ENCODE measurements at places on chromosomes 4 and X.

GRCh38 chr4:28788929-28789490, 1928.4 kb downstream of the STIM2 start:
- DNase-seq = no peak

DNA sequence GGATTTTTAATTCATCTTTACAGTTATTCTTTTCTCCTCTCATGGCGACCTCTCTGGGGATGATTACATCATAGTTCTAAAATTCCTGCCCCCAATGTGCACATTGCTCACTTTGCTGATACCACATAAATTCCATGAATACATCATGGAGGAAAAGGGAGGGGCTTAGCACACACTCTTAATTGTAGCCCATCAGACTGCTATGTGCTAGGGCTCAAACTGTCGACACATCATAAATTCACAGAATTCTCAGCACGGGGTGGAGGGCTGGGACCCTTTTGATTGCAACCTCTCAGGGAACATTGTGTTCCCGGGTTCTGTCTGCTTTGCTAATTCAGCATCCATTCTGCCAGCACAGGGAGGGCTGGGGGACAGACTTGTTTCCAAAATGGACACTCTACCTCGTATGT, 592.9 kb downstream of the BCOR start:
- no peak for DNase-seq

DNA sequence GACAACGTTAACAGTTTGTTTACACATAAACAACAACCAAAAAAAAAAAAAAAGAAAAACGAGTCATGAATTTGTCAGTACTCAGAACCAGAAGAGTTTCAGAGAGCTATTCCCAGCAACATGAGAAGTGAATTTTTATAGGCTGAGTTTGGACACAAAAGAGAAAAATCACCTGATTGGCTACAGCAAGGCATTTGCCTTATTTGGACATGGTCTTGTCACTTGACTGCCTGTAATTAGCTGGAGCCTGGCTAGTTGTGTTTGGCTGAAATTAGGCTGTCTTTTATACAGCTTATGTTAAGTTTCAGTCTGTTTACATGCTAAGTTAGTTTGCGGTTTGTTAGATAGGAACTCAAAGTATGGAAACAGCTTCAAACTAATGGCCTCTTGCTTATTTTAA, 880 bp upstream of the TEX13A start:
- no peak for DNase-seq

- no peak for DNase-seq
Observed at GRCh38 chr4:76550966-76551780, 116.1 kb downstream of the SHROOM3 start.

DNA sequence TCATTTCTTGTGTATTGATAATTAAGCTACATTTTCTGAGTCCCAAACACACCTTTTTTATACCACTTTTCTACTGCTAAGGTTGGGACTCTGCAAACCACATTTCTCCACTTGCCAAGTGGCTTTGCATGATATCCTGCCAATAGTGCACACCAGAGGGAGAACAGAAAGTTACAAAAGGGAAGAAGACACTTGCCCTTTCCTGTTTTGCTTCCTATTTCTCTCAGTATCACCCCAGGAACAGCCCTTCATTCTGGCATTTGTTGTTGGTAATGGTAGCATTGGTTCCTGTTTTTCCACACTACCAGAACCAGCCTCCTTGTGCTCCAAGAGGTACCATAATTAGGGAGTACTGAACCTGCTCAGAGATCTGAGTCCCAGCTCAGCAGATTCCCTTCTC, 87.1 kb downstream of the HDX start:
- DNase-seq = no peak

- DNase-seq = no peak
Observed at GRCh38 chr4:6964858-6965257, 55.2 kb downstream of the TBC1D14 start.

All from posterior cingulate gyrus (tissue), 11 donors.